ENCODE measurements at places on chromosomes 2 and 18. TPM values are rescaled to one million over a fixed set of nuclear protein-coding genes. Genes with fewer than 3 reads are reported as not detected.

RAB6C gene
- not detected for total RNA-seq

GPR155 gene
- total RNA-seq, result 13.3 TPM

AMER3 gene
- total RNA-seq, result not detected

INHA gene
- not detected for total RNA-seq

PCARE gene
- not detected for total RNA-seq

AQP12B gene
- not detected for total RNA-seq

SP110 gene
- total RNA-seq, result 67.0 TPM

CDH20 gene
- not detected for total RNA-seq

CYP20A1 gene
- 14.3 TPM for total RNA-seq

SIX3 gene
- total RNA-seq, result not detected

MAP4K4 gene
- 27.3 TPM for total RNA-seq

PDIA6 gene
- total RNA-seq, result 146 TPM

ITGAV gene
- total RNA-seq, result 7.5 TPM

DUSP11 gene
- 25.4 TPM for total RNA-seq

IL1A gene
- 0.69 TPM for total RNA-seq

MOGAT1 gene
- total RNA-seq, result not detected

NPHP1 gene
- total RNA-seq, result 1.3 TPM

SLC14A1 gene
- 3.1 TPM for total RNA-seq

ARHGEF4 gene
- 4.3 TPM for total RNA-seq

CRIM1 gene
- total RNA-seq, result 14.4 TPM

ITGA4 gene
- 61.6 TPM for total RNA-seq
